ENCODE measurements at places on chromosomes 1 and 21.
A peak's percentile ranks its signal among the peaks of the same experiment; 100 is the strongest.

GRCh38 chr1:41432481-41433280, 51.8 kb downstream of the EDN2 start:
- DNase-seq, result peak; percentile 73

DNA sequence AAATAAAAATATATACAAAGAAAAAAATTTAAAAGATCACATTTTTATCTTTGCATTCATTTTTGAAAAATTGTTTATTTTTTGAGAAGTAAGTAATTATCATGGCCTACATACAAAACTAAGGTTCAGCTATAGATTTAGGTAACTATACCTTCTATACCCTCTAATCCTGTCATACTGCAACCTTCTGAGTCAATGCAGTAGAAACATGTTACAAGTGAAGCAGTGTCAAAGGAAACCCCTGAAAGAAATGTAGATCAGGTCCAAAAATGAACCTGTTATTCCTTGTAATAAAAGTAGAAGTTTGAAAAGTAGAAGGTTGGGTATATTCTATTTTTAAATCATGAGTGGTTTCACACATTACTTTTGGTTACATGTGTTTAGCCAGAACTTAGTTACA, 51.3 kb downstream of the PTGS2 start:
- no peak for DNase-seq

DNA sequence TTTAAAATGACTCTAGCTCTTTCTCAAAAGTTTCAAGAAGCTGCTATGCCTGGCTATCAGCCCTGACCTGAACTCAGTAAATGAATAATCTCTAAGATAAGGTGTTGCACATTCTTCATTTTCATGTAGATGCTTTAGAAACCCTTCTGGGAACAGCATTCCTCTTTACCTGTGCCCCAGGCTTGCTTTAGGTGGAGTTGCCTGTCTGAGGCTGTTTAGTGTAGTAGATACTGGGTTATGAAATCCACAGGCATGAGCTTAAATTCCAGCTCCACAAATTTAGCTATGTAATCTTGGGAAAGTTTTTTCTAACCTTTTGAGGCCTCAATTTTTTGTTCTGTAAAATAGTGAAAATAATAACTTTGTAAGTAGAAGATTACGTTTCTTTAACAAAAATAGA, 41.6 kb downstream of the ATP6V1G3 start:
- DNase-seq, result no peak

- DNase-seq, result no peak
These were observed 43.6 kb downstream of the ALG6 start for GRCh38 chr1:63411066-63411465.

DNA sequence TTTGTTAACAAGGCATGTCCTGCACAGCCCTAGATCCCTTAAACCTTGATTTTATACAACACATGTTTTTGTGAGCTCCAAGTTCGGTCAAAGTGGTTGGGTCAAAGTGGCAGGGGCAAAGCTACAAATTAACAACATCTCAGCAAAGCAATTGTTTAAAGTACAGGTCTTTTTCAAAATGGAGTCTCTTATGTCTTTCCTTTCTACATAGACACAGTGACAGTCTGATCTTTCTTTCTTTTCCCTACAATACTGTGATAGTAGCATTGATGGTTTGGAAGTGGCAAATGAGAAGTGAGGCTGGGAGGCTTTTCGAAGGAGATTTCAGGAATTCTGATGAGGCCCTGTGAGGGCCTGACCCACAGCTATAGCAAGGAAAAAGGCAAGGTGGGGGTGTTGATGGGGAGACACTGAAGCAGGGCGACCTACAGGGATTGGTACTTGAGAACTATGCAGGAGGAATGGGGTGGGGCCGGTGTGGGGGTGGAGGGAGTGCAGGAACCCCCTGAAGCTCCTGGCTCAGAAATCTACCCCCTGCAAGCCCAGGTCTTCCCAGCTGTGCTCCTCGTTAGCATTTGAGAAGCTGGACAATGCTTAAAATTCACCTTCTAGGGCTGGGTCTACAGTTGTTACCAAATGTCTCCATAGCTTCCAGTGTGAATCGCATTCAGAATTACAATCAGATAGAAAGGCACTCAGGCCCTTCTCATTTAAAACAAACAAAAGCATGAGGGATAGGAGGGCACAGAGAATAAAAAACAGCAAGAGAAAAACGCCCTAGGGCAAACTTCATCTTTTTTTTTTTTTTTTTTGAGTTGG, 102.6 kb upstream of the PPM1J start:
- no peak for DNase-seq

- no peak for DNase-seq
These were observed 156.3 kb downstream of the SMYD3 start for GRCh38 chr1:246350745-246351144.

DNA sequence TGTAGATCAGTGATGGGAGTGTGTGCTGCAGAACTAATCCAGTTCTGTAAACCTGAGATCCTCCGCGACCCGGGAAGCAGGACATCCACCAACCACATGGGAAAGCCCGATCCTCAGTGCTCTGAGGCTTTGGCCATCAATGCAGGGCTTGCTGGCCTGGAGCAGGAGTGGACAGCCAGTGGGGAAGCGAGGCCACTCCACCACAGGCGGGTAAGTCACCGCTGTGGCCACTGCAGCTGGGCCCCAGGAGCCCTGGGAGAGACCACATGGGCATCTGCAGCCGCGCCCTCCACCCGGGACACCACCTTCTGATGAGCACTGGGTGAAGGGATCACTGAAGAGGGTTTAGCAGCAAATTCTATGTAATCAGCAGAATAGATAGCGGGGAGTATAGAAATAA, 811 bp downstream of the KRTAP12-1 start:
- DNase-seq, result no peak

DNA sequence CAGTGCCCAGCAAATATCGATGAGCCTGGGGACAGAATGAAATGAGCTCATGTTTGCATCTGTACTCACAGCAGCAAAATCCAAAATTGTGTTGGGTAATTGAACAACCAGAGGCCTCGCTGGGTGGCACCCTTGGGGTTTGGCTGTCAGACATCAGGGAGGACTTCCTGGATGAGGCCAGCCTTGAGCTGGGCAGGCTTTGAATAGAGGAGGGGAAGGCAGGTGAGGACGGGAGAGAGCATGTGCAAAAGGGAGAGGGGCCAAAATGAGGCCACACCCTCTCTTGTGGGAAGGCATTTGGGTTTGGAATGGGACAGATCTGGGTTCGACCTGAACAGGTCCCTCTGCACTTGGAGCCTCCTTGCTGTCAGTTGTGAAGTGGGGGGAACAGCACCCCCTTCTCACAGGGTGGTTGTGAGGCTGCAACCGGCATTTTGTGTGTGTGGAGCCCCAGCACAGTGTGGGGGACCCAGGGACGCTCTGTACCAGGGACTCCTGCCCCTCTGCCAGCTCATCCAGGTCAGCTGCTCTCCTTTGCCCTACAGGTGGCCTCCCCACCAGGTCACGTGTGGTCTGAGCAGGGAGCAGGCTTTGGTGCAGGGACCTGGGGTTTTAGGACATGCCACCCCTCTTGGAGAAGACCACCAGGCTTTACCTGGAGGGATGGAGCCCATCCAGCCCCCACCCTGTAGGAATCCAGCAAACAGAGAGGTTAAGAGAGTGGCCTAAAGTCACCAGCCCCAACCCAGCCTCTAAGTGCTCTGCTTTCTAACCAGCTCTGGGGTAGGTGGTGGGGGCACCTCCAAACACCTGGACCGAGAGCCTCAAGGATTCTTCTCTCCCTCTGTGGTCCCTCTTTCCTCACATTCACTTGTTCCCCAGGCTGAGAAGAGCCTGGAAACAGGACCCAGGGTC, 521.8 kb downstream of the PTPRU start:
- no peak for DNase-seq

- DNase-seq, result peak; percentile 78
These were observed at the start of gene IL6R for GRCh38 chr1:154404984-154405746. Gene IL6R (plus strand): TSS chr1:154405343. CDS start chr1:154405630, 287 bp downstream.
